ENCODE measurements at places on chromosomes 2 and 18.

GRCh38 chr2:174686430-174686829 lies 77.8 kb downstream of the CHRNA1 start:
- peak; percentile 17 for DNase-seq

GRCh38 chr18:63099091-63099840 lies 220.3 kb downstream of the BCL2 start:
- DNase-seq: no peak

DNA sequence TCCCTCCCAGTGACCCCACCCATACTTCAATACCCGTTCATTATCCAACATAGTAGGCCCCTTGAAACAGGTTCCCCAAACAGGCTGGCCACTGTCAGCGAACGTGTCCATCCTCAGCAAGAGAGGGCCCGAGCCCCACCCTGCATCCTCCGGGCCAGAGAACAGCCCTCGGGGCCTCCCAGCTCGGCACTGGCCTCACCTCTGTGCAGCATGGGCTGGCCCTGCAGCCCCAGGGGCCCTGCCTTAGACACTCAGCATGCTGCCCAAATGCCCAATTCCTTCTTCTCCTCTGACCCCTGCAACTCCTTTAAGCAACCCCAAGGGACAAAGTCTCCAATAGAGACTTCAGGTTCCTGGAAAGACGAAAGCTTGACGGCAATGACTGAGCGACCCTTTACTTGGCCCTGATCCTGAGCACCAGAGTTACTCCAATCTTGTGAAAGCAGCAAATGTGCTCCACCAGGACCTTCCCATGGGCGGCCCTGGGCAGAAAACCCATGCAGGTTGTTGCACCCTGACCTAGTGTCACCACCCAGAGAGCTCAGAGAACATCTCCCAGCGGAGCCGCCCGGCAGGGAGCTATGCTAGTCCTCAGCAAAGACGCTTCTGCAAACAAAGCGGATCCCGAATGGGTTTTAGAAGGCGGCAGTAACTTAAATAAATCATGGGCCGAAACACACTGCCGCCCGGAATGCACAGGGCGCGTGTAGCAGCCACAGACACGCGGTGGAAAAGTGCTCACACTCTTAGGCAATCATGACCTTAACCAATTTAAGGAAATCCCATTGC lies 782 bp downstream of the COL6A3 start:
- DNase-seq: no peak

- no peak for DNase-seq
These were observed 228.3 kb downstream of the PTGR3 start for GRCh38 chr18:74980669-74981068.

GRCh38 chr2:5111581-5111980 lies 580.6 kb upstream of the SOX11 start:
- no peak for DNase-seq

All from CD4-positive, alpha-beta T cell treated with Interleukin-2 at 100 ng/mL for 4 hours (primary cell).